ENCODE measurements at places on chromosomes 16 and 17.

- no peak for DNase-seq
Measured at GRCh38 chr16:56702836-56703235, 20.6 kb downstream of the MT1X start.

- peak; percentile 69 for DNase-seq
Measured at GRCh38 chr17:77247048-77247541, 106.3 kb downstream of the SEC14L1 start.

DNA sequence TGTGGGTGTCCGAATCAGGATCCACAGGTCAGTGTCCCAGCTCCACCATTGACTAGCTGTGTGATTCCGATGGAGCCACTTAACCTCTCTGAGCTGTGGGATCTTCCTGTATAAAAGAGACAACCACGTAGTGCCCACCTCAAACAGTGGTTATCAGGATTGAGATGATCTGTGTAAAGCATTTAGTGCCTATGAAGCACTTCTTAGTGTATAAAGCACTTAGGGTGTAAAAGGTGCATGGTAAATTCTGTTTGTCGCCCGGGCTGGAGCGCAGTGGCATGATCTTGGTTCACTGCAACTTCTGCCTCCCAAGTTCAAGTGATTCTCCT is 95.2 kb downstream of the MARF1 start:
- no peak for DNase-seq

DNA sequence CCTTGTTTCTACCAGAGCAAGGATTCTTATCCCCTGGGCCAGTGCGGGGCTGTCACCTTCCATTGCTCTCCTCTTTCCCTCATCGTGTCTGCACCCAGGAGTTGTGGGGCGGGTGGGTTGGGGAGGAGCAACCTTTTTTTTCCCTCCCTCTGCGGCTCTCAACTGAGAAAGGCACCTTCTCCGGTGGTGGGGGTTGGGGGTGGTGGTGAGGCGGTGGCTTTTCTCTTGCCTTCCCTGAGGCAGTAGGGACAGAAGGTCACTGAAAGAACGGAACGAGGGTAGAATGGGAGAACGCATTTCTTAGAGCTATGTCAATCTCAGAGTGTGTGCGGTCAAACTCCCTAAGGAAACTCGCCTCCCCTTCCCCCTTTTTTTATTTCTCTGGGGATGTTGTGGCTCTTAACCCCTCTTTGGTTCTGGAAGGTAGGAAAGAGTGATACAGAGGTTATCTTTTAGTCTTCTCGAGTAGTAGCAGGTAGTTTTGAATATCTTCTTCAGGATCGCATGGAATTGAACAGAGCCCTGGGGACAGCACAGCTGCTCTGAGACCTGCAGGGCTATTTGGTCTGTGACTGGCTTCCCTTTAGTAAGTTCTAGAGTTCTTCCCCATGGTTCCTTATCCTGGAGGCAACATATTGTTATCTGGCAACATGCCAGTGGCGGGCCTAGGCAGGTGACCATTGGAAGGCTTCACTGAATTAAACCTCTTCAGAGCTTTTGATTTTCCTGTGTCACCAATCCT is 994 bp downstream of the CLTC start:
- no peak for DNase-seq

- no peak for DNase-seq
Measured at GRCh38 chr17:60372790-60373483, 19.0 kb downstream of the USP32 start.

DNA sequence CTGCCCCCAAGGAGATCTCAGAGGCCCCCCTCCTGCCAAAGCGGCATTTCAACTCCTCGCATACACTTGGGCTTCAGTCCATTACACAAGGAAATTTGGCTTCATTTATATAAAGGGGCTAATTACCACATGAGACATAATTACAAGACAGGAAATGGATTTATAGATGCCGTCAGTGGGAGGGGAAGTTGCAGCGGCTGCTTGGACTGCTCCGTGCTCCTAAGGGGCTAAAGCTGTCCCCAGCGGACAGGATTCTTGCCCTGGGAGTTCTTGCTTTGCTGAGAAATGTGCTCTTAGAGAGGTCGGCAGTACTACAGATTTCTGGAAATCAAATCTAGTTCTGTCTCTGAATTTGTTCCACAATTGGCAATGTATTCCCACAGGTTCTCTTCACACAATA is 57.2 kb upstream of the NLK start:
- no peak for DNase-seq

DNA sequence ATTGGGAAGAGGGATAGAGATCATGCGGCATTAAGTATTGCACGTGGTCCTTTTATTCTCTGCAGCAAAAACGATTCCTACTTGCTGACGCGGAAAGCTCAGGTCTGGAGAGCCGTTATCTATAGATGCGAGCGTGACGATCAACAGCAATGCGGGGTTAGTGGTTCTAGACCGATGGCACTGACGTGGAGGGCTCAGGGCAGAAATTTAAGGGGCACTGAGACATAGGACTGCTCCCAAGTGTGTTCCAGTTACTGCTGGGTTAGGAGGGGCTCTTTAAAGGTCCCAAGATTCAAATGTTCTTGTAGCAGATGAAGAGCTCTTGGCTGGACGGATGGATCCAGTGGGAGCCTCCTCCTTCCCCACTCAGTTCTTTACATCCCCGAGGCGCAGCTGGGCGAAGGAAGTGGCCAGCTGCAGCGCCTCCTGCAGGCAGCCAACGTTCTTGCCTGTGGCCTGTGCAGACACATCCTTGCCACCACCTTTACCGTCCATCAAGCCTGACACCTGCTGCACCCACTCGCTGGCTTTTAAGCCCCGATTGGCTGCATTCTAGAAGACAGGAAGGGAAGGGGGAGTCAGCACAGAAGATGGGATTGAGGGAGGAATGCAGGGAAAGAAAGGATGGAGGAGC is 732 bp upstream of the EXOSC6 start:
- no peak for DNase-seq

- no peak for DNase-seq
Measured at GRCh38 chr17:51611585-51611984, 351.2 kb downstream of the UTP18 start.

- DNase-seq = no peak
Measured at GRCh38 chr16:827513-827912, 27.0 kb upstream of the GNG13 start.

DNA sequence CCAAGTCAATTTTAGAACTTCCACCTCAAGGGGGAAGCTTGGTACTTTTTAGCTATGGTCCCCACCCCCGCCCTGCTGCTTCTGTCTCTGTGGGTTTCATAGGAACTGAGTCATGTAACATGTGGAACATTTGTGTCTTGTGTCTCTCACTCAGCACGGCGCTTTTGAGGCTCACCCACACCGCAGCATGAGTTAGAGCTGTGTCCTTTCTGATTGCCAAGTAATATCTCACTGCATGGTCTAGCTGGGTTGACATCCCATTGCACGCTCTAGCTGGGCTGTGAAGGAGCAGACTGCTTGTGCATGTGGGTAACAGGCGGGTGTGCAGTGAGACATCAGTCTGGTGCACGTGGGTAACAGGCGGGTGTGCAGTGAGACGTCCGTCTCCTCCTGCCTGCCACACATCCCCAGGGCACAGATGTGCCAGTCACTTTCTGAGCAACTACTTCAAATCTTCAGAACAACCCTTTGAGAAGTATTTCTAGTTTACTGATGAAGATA is 26.4 kb upstream of the SLC7A5 start:
- peak; percentile 41 for DNase-seq

DNA sequence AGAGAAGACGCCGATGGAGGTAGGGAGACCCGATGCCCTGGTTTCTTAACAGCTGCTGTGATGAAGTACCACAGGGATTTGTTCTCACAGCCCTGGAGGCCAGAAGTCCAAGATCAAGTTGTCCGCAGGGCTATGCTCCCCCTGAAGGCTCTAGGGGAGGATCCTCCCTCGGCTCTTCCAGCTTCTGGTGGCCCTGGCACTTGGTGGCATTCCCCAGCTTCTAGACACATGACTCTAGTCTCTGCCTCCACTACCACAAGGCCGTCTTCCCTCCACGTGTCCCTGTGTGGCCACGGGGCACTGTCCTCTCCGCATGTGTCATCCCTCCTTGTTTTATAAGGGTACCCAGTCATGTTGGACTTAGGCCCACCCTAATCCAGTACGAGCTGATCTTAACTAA is 375.2 kb downstream of the SLC39A11 start:
- DNase-seq = no peak

- DNase-seq = no peak
Measured at GRCh38 chr17:16417896-16418684, 2.7 kb downstream of the TRPV2 start.

GRCh38 chr16:17770104-17770503 is 299.3 kb upstream of the XYLT1 start:
- no peak for DNase-seq

- no peak for DNase-seq
Measured at GRCh38 chr17:13920413-13920812, 148.9 kb upstream of the COX10 start.

- no peak for DNase-seq
Measured at GRCh38 chr16:71896764-71897368, 1.5 kb downstream of the IST1 start.

- DNase-seq = no peak
Measured at GRCh38 chr17:48125829-48126531, 18.4 kb downstream of the SNX11 start.

DNA sequence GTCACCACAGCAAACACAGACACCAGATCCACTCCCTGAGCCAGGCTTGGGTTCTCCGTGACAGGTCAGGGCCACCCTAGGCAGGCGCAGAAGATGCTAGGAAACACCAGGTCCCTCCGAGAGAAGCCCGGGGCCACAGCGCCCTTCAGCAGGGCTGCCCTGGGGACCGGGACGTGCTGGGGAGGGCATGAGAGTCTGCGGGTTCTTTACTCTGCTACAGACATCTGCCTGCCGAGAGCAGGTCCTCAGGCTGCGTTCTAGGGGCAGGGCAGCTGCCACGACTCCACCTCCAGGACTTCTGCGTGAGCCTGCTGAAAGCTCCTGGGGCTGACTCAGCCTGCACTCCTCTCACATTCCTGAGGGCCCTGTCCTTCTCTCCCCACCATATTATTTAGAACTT is 11.4 kb downstream of the MYLK3 start:
- DNase-seq = no peak

GRCh38 chr17:15947271-15947670 is 2.3 kb downstream of the ADORA2B start:
- DNase-seq = no peak

GRCh38 chr17:10120109-10120485 is 78.3 kb downstream of the GAS7 start:
- DNase-seq = no peak

- no peak for DNase-seq
Measured at GRCh38 chr17:73043686-73044581, 48.6 kb downstream of the SLC39A11 start.

GRCh38 chr16:2474877-2475412 is at the start of gene TBC1D24:
Gene TBC1D24, plus strand, starts transcription at chr16:2475127. Its CDS starts 21,022 bp downstream, at chr16:2496149.
- peak; percentile 47 for DNase-seq

GRCh38 chr17:81859906-81860755 is at the start of gene P4HB:
Gene P4HB, minus strand, starts transcription at chr17:81860535. Its CDS starts 64 bp downstream, at chr17:81860471.
- DNase-seq = no peak

- no peak for DNase-seq
Measured at GRCh38 chr17:1362964-1363363, 37.1 kb downstream of the YWHAE start.

DNA sequence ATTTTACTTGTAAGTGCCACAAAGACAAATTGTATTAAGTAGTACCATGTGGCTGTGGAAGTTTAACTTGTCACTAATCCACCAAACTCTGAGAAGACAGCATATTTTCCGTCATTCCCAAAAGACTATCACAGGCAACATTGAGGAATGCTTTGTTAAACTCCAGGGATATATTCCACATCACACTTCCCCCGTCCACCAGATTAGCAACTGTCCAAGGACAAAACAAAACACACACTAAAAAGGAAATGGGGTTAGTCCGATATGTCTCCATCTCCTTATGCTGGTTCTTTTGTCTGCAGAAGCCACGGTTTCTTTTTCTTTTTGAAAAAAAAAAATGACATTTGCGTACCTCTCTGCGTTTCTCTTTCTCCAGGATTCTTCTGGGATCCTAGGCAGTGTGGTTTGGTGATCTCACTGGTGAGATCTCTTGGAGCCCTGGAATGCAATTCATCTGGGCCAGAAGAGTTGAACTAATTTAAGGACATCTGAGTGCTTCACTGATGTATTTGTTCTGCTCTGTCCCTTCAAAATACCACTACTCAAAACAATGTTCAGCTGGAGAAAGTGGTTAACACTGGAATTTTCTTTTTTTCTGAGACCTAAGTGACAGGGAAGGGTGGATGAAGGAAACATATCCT is 40.6 kb downstream of the PRKCB start:
- no peak for DNase-seq
